Left renal pelvis (tissue), 4 donors: ENCODE measurements at places on chromosomes 2 and 18. TPM values are rescaled to one million over a fixed set of nuclear protein-coding genes. Genes with fewer than 3 reads are reported as not detected.

- DNase-seq = no peak
These were observed 121.2 kb downstream of the ZNF521 start for GRCh38 chr18:25230658-25231326.

ECEL1 gene
- 18.8 TPM for polyA plus RNA-seq

QPCT gene
- 15.9 TPM for polyA plus RNA-seq

NCKAP1 gene
- polyA plus RNA-seq = 147 TPM

SIX3 gene
- polyA plus RNA-seq = not detected

CREB1 gene
- 75.8 TPM for polyA plus RNA-seq

IL37 gene
- not detected for polyA plus RNA-seq

DNA sequence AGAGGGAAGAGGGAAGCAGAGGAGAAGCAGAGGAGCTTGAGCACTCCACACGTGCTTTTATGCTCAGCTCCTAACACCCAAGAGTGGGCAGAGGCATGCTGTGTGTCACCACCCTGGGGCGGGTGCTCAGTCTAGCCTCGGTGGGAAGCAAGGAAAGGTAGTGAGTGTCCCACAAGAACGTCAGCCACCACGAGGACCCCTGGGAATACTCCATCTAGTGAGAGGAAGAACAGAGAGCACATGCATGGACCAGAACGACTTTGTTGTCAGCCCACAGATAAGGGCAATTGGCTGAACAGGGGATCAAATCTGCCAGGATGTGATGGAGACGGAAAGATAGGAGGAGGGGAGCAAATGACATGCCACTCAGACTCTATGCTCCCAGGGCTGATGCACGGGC is 83.4 kb downstream of the XDH start:
- DNase-seq = no peak

GRCh38 chr18:49459404-49460171 is 857 bp downstream of the DYM start:
- no peak for DNase-seq

- no peak for DNase-seq
These were observed 20.8 kb upstream of the MGAT5 start for GRCh38 chr2:134232868-134233727.

TEKT4 gene
- 0.14 TPM for polyA plus RNA-seq

DNA sequence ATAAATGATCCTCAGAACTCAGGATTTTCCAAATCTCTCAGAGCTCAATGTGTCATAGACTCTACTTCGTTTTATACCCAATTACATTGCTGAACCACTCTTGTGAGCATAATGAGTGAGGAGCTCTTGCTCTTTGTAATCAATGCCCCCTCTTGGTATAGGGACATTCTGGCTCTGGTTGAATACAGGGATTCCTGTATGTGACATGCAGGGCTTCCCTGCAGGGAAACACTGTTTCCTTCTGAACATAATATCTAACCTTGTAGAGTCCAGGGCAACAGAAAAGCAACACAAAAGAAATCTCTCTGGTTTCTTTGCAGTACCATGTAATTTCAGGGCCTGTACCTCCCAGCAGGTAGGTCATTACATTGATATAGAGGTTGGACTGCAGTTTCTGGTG is 101.5 kb downstream of the CPS1 start:
- DNase-seq = no peak

RRM2 gene
- polyA plus RNA-seq = 58.4 TPM

TMEM198 gene
- 3.7 TPM for polyA plus RNA-seq

GRCh38 chr2:669323-669722 is 7.9 kb downstream of the TMEM18 start:
- no peak for DNase-seq

GRCh38 chr2:65198737-65199136 is 28.9 kb upstream of the ACTR2 start:
- DNase-seq = no peak

GRCh38 chr2:71358931-71359671 is 27.5 kb downstream of the ZNF638 start:
- DNase-seq = no peak

GRCh38 chr2:47867205-47867604 is 39.1 kb downstream of the FBXO11 start:
- DNase-seq = no peak

SNTG2 gene
- 2.5 TPM for polyA plus RNA-seq

HS1BP3 gene
- 15.8 TPM for polyA plus RNA-seq

DNA sequence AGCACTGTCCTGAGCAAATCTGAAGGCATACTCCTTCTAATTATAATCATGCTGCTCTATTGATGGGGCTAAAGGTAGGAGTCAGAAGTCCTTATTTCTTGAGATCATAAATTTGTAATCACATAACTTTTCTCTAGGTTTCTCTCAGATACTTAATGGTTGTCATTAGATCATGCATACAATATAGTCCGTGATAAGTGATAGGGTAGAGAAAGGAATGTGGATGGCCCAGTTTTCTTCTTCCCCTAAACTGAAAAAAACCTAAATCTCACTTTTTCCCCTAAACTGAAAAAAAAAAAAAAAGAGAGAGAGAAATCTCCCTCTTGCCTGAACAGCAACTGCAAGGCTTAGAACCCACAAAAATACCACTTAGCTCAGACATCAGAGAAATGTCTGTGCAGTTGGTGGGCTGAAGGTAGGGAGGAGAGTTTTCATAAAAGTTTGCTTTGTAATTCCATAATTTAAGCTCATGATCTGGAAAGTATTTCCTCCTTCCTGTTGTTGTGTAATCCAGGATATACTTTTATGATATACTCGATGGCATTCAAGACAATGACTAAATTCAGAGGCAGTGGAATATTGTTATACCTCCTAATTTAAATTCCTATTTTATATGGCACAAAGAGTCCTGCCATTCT is 79.3 kb upstream of the ITPRID2 start:
- no peak for DNase-seq

- no peak for DNase-seq
These were observed 23.5 kb downstream of the CD302 start for GRCh38 chr2:159774370-159774990.

- DNase-seq = no peak
These were observed 1412.0 kb upstream of the ZEB2 start for GRCh38 chr2:145931781-145932395.

SYT4 gene
- polyA plus RNA-seq = 0.18 TPM

DNA sequence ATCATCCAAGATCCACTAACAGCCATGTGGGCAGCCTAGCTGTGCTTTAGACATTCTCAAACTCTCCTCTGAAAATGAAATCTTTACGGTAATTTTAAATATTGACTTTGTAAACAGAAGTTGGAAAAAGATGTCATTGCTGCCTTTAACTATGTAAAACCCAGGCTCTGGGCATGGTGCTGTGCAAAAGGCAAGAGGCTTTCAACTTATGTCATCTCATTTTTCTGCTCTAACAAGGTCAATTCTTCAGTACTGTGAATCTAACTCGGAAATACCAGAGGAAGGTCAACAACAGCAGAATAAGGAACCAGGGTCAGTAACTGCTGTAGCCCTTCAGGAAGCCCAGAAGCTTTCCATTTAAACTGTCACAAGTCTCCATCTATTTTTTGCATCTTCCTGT is 37.0 kb upstream of the MPP4 start:
- DNase-seq = no peak

ANO7 gene
- 3.3 TPM for polyA plus RNA-seq

DNA sequence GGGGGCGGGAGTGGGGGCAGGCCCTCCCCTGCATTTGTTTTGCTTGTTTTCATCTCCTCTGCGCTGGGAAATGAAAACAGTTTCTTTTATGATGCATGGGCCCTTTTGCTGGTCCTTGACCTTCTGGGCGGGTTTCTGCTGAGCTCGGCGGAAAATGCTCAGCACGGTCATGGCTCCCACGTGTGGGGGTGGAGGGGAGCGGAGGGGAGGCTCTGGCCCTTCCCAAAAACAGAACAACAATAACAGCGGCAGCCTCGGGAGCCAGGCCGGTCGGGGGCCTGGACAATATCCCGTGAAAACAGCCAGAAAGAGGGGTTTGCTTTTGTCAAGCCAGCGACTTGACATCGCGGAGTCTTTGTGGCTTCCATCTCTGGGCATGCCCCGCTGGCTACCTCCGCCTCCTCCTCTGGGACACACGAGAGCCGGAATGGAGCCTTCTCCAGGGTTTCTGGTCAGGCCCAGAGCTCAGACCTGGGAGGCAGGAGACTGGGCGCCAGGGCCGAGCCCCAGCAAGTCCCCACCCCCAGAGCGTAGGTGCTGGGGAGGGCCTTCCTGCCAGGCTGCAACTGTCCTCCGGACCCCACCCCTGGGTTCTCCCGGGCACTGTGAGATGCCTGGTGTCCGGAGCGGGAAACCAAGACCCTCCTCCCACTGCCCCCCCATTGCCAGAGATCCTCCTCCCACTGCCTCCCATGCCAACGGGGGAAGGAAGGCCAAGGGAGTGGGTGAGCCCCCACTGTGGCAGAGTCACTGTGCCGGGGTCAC is 35.9 kb upstream of the SNED1 start:
- peak; percentile 70 for DNase-seq

GRCh38 chr18:31301201-31301655 is 16.7 kb upstream of the DSG1 start:
- no peak for DNase-seq

GRCh38 chr18:21662581-21662980 is 42.0 kb downstream of the ABHD3 start:
- no peak for DNase-seq

- DNase-seq = no peak
These were observed 117.2 kb downstream of the LNPK start for GRCh38 chr2:175884697-175885393.

DNA sequence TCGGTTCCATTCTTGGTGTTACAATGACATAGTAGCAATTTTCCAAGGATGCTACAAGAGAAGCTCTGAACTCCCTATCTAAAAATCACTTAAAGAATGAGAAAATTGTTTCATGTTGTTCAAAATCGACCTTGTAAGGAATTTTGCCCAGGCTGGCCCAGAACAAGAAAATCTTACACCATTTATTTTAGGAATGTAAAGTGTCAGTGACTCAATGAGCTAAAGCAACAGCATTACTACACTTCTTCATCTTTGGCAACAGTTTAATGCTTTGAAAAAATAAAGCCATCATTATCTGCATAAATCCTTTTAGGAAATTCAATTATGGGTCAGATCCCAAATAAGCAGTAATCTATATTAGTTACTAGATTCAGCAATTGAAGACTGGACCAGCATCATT is 38.6 kb downstream of the SLC25A12 start:
- no peak for DNase-seq

MDH1B gene
- polyA plus RNA-seq = 16.6 TPM

DNA sequence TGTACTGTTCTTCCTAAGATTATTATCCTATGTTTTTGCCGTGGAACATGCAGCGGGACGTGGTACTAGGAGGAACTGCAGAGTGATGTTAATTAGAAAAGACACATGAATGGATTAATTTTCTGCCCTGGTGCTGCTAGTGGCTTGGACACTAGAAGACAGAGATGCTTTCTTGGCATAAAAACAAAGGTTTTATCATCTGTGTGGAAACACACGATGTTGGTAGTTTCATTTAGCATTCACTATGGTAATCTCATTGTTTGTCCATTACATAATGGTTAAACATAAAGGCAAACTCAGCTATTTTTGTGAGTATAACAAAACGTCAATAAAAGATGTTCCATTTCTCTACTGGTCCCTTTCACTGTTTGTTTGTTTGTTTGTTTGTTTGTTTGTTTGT is 22.8 kb downstream of the COL6A3 start:
- DNase-seq = no peak

ALPP gene
- polyA plus RNA-seq = not detected

DNA sequence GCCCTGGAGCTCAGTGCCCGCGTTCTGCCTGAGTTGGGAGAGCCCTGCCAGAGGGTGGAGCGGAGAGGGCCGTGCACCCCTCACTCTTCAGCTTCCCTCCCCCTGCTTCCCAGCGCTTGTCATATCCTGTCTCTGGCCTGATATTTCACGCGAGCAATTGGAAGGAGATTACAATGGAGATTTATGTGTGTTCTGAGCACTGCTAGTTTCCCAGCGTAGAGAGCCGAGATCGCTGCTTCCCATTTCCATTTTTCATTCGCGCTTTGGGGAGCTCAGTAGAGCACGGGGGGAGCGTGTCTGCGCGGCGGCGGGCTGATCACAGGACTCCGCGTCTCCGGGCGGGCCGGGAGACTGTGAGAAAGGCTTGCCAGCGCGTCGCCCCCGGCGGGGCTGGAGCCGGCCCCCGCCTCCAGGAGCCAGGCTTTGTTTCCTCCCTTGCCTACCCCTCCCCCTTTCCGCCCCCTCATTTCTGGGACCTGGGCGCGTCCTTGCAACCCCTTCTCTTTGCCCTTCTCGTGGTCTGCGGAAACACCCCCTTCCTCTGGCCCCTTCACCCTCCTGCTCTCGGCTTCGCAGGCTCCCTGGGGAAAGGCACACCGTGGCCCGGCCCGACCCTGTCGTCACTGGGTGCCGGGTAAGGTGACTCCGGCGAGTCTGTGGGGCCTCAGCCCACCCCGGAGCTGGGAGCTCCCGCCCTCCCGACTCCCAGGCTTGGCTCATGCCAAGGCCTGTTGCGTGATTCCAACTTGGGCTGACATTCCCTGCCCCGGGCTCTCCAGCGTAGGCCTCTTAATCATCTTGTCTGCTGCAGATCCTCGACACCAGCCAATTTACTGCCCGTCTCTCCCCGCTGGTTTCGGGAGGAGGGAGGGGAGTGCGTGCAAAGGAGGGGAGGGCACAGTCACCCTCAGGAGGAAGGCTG is 5.8 kb downstream of the DLX2 start:
- DNase-seq = no peak

- no peak for DNase-seq
These were observed 27.6 kb upstream of the CDC42EP3 start for GRCh38 chr2:37698931-37699481.
